ENCODE measurements at places on chromosomes 4 and X.

DNA sequence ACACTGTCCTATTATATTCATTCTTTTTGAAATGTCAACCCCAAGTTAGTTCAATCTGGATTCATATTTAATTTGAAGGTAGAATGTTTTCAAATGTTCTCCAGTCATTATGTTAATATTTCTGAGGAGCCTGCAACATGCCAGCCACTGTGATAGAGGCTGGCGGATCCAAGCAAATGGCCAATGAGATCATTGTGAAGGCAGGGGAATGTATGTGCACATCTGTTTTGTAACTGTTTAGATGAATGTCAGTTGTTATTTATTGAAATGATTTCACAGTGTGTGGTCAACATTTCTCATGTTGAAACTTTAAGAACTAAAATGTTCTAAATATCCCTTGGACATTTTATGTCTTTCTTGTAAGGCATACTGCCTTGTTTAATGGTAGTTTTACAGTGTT is 1.6 kb downstream of the CXCL1 start:
- DNase-seq = no peak

DNA sequence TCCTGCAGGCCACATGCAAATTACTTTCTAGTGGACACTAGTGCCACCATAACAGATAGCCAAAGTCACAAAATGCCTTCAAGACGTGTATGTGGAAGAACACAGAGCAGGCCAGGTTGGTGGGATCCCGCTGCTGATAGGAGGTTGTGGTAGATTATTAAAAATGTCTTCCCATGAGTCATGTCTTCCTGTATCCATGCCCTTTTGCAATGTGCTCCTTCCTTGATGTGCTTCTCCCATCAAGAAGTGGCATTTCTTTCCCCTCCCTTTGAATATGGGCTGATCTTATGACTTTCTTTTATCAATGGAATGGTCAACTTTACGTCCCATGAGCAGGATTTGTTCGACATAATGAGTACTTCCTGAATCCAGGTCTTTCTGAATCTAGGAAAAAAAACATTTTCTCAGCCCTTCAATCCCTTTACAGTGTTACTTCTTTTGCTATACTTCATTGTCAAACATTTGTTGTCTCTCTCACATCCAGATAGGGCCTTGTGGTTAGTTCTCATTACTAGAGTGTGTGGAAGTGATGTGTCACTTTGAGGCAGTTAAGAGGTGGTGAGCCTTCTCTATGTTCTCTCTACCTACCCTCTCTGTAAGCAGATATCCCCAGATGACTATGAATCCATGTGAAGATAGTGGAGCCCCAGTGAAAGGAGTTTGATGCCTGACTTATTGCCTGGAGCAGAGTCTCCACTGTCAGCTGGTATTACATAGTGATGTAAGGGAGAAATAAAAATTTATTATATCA is 519.2 kb upstream of the DIPK2B start:
- no peak for DNase-seq

- DNase-seq = no peak
These were observed 535.5 kb downstream of the PDHA2 start for GRCh38 chr4:96375367-96375766.

GRCh38 chrX:136183917-136184316 is 36.6 kb downstream of the FHL1 start:
- peak; percentile 64 for DNase-seq

DNA sequence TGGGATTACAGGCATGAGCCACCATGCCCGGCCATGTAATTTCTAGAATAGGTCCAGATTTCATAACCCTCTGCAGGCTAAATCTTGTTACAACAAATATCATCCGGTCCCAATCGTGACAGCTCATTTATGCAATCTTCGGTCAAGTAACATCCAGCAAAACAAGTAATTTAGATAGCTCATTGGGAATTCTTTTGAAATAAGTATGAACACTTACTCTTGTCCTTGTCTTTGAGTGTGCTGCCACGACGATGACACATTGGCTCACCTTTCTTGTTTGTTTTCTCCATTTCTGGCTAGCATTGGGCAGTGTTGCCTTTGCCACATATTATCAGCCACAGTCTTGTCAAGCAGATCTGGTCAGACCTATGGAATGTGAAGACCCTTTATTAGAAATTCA is 92.0 kb downstream of the PHEX start:
- DNase-seq = no peak
